ENCODE measurements at places on chromosomes 2 and 18. TPM values are rescaled to one million over a fixed set of nuclear protein-coding genes. Genes with fewer than 3 reads are reported as not detected.

The PCARE gene
- not detected for total RNA-seq

The DPYSL5 gene
- total RNA-seq = not detected

The CTAGE1 gene
- total RNA-seq = not detected

- no peaks in the 10 kb centered on the region for H3K36me3 ChIP-seq
- H3K4me3 ChIP-seq = no peak overlapping the region
- peaks cover 1% of the 10 kb centered on the region for H3K27me3 ChIP-seq
- H3K4me1 ChIP-seq = peaks cover 16% of the 10 kb centered on the region
- DNase-seq = no peak
These were observed 10.1 kb upstream of the SLC11A1 start for GRCh38 chr2:218371983-218372350.

- no peak overlapping the region for H3K27ac ChIP-seq
- H3K27me3 ChIP-seq = no peaks in the 10 kb centered on the region
- DNase-seq = no peak
- H3K4me1 ChIP-seq = peaks cover 2% of the 10 kb centered on the region
These were observed 225.6 kb downstream of the HDAC4 start for GRCh38 chr2:239175181-239175580.

- DNase-seq = no peak
- H3K27ac ChIP-seq = no peak overlapping the region
- no peak overlapping the region for H3K4me3 ChIP-seq
- H3K4me1 ChIP-seq = no peaks in the 10 kb centered on the region
These were observed 1080.9 kb upstream of the FANCL start for GRCh38 chr2:59322005-59322404.

DNA sequence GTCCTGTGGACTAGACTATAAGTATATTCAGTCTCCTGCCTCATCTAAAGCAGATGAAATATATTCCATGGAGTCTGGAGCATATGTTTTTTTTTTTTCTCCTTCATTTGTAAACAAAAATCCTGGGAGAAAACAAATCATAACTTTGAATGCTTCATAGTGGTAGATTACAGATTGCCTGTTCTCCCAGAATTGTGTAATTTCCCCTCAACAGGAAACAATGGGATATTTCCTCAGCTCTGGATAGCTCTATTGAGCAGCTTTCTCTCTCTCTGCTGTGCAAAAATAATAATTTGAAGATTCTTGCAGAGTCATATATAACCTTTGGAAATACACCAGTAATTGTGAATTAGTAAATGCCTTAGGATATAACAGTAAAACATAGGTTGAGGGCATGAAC lies 1406.6 kb upstream of the ACVR2A start:
- no peaks in the 10 kb centered on the region for H3K36me3 ChIP-seq
- no peak overlapping the region for H3K4me3 ChIP-seq
- no peaks in the 10 kb centered on the region for H3K27me3 ChIP-seq
- no peaks in the 10 kb centered on the region for H3K4me1 ChIP-seq
- H3K27ac ChIP-seq = no peak overlapping the region
- DNase-seq = no peak

- no peak overlapping the region for H3K27ac ChIP-seq
- peak; percentile 73 for DNase-seq
- peaks cover 3% of the 10 kb centered on the region for H3K27me3 ChIP-seq
- no peaks in the 10 kb centered on the region for H3K36me3 ChIP-seq
These were observed 203.0 kb downstream of the SOCS6 start for GRCh38 chr18:70491734-70492348.

GRCh38 chr2:38473333-38474005 lies 96.4 kb upstream of the ATL2 start:
- DNase-seq = no peak
- no peak overlapping the region for H3K4me3 ChIP-seq
- H3K36me3 ChIP-seq = no peaks in the 10 kb centered on the region

- peak overlapping the region; percentile 76 for H3K27ac ChIP-seq
- no peaks in the 10 kb centered on the region for H3K27me3 ChIP-seq
- H3K4me3 ChIP-seq = peak overlapping the region; percentile 69
- H3K36me3 ChIP-seq = peaks cover 13% of the 10 kb centered on the region
- H3K4me1 ChIP-seq = peaks cover 71% of the 10 kb centered on the region
These were observed 3.3 kb downstream of the DNMT3A start for GRCh38 chr2:25338401-25338800.

DNA sequence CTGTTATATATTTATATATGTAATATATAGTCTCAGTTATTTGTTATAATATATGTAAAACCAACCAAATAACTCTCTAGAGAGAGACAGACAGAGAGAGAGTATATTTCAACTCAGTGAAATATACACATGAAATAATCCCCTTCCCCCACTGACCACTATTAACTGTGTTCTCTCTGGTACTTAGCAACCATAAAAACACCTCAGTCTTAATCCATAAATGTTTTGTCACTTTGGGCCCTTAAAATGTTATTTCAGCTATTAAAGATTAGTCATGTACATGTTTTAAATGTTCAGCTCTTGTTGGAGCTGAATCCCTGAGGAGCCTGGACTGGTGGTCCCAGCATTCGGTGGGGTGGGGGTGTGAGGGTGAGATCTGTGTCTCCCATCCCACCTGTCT lies 122.2 kb upstream of the MAP3K20 start:
- H3K27me3 ChIP-seq = peaks cover 2% of the 10 kb centered on the region
- H3K27ac ChIP-seq = no peak overlapping the region
- DNase-seq = no peak
- H3K4me1 ChIP-seq = peaks cover 3% of the 10 kb centered on the region
- H3K4me3 ChIP-seq = no peak overlapping the region

GRCh38 chr2:69780921-69781320 lies 39.0 kb downstream of the ANXA4 start:
- H3K27me3 ChIP-seq = no peaks in the 10 kb centered on the region
- H3K4me1 ChIP-seq = peaks cover 7% of the 10 kb centered on the region
- no peak overlapping the region for H3K27ac ChIP-seq
- DNase-seq = no peak
- no peak overlapping the region for H3K4me3 ChIP-seq
